Ureter (tissue), 1 donor: ENCODE measurements at places on chromosomes 4 and X.

- DNase-seq: no peak
These were observed 59.6 kb downstream of the DCX start for GRCh38 chrX:111352424-111352823.

DNA sequence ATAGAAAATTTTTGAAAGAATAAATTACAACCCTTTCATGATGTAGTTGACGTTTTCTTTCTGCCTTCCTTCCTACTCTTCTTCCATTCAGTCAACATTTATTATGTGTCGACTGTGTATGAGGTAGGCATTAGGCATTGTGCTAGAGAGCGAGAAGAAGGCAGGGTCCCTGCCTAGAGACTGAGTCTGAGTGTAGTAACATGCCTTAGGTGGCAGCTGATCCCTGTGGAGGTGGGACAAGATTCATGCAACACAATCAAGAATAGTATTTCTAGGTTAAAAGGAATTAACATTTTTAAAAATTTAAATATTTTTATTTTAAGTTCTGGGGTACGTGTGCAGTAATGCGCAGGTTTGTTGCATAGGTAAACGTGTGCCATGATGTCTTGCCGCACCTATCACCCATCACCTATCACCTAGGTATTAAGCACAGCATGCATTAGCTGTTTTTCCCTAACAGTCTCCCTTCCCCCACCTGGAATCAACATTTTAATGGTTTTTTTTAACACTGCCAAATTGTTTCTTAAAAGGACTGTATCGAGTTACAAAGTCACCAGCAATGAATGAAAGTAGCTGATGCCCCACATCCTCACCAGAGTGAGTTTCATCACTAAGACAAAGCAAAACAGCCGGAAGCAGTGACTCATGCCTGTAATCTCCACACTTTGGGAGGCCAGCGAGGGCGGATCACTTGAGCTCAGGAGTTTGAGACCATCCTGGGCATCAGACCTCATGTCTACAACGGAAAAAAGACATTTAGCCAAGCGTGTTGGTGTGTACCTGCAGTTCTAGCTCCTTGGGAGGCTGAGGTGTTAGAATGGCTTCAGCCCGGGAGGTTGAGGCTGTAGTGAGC is 84.0 kb downstream of the WWC2 start:
- no peak for DNase-seq

DNA sequence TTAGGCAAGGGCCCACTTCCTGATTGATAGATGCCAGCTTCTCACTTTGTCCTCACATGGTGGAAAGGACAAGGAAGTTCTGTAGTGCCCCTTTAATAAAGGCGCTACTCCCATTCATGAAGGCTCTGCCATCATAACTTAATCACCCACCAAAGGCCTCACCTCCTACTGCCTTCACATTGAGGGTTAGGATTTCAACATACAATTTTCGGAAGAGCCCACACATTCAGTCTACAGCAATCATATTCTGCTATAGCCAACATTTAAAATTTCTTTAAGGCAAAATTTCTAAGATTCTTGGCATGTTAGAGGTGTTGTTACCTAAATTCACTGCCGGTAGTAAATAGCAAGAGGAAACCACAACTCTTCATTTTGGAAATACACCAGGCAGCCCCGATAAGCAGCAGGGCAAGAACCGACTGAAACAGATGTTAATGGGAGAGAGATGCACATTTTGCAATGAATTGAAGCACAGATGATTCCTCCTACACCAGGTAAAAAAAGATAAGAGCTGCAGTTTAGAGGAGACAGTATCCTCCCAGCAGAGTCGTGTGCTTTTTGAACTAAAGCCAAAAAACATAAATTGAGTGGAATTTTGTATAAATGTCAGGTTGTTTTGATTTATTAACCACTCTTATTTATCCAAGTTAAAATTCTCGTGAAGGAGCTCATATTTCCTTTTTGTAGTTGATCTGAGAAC is 594.9 kb downstream of the KCTD8 start:
- no peak for DNase-seq

DNA sequence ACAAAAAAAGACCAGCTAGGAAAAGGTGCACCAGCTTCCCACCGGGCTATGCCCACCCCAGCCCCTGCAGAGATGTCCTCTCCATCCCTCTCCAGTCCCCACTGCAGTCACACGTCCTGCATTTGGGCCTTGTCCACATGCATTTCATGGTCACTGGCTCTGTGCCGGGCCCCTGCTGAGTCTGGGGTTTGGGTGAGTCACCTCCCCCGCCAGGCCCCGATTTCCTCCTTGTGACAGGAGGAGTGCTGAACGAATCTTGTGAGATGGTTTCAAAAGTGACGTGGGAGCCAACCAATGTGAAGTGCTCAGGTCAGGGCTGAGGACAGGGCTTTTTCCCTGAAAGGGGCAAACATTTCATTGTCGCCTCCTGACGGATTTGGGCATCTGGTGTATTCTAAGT is 7.1 kb downstream of the CPZ start:
- DNase-seq: no peak

DNA sequence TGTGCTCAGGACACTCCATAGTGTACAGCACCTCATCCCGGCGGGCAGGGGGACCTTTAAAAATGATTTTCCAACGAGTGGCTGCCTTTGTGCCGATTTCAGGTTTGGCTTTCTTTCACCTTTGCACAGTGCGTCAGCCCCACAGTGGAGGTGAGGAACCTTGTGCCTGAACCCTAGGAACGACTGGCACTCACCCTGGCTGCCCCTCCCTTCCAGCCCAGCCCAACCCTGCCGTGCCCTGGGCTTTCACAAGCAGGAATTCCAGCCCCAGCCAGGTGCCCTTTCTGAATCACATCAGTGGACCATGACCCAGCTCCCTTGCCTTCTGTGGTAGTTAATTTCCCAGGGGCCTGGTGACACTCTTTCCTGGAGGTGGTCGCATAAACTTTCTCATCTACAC is 1.3 kb downstream of the TMEM164 start:
- DNase-seq: no peak

GRCh38 chr4:169791527-169792156 is 33.9 kb upstream of the HPF1 start:
- DNase-seq: peak; percentile 49

GRCh38 chr4:129113919-129114318 is 18.0 kb downstream of the C4orf33 start:
- DNase-seq: no peak

DNA sequence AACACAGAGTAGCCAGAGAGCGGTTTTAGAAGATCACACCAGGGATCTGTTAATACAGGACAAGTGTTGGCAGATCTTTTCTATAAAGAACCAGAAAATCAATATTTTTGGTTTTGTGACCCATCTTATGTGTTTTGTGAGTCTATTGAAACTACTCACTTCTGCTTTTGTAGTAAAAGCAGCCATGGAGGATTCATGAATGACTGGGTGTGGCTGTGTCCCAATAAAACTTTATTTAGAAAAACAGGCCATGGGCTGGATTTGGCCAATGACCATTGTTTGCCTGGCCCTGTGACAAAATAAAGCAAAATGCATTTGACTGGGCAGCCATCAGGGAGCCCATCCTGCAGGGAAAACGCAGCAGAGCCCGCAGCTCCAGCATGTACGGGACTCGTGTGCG is 99.9 kb upstream of the ADRA2C start:
- DNase-seq: no peak

DNA sequence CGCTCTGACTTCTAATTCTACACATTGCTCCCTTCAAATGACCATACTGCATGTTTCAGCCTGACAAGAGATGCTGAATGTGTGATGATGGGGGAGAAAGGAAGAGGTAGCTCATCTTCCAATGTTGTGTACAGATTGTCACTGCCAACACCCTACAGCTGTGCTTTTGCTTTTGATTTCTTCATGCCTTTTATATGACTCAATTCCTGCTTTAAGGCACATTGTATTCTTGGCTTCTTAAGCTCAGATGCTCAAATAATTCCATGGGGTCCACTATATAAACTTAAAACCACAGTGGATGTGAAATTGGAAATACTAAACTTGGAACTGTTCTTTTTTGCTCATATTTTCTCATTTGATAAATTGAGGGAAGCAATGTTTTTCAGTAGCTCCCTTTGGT is 183.2 kb upstream of the WDFY3 start:
- no peak for DNase-seq

- DNase-seq: no peak
These were observed 144.1 kb upstream of the GIMD1 start for GRCh38 chr4:106512706-106513105.

DNA sequence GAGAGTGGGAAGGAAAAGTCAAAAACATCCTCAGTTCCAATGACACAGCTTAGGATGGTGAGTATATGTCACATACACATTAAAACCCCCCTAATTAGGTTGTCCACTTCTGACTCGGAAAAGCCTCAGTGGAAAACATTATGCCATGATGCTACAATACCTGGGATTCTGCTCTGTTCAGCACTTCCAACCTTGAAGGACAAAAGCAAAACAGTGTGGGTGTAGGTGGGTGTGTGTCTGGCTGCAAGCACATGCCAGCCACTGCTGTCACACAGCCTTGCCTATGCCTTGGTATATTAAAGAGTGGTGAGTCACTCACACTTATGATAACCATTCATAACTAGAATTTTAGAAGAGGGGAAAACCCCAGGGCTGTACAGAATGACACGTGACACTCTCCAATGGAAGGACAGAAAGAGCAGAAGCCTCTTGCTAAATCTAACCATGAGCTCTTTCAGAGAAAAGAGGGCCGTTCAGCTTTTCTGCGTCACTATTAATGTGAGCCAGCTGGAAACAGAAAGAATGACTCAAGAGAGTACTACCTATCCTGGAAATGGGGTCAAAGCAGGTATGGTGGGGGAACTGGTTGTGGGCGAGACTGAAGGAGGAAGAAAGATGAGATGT is 159.6 kb downstream of the TET2 start:
- no peak for DNase-seq

DNA sequence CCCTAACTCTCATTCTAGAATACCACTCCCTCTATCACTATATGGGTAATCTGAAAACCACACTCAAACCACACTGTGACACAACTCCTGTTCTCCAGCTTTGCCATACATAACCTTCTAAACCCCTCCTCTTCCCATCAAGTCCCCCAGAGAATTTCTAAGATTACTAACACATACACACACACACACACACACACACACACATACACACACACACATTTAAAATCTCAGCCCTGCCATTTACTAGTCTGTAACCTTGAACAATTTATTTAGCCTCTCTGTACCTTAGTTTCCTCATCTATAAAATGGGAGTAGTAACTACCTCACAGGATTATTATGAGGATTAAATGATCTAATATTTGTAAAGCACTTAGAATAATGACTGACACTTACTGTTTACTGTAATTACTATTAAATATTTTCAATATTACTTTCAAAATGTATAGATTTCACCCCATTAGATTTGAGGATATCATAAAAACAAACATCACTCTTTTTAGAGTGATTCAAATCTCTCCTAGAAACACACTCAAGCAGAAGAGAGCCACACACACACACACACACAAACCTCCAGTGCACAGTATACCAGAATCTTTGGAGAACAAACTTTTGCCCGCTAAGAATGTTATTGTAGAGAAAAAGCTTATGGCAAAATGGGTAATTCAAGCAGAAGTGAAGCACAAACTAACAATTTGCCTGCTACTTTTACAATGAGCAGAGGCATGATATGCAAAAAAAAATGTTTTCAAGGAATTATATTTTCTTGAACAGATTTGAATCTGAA is 3.8 kb downstream of the ANKRD50 start:
- no peak for DNase-seq

DNA sequence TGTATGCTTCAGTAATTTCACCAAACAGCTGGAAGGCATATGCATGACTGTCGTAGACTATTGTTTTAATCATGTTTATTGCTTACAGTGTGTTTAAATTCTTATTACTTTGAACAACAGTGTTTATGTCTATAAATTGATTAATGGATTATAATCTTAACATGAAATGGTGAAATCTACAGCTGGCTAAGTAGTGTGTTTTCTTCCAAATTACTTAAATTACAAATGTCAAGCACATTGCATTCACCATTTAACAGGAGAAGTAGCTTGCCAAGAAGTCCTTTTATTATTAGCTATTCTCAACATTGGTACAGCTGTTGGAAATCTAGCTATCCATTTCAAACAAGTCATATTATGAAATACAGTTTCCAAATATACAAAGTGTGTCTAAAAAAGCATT is 849.3 kb upstream of the PCDH10 start:
- DNase-seq: no peak

DNA sequence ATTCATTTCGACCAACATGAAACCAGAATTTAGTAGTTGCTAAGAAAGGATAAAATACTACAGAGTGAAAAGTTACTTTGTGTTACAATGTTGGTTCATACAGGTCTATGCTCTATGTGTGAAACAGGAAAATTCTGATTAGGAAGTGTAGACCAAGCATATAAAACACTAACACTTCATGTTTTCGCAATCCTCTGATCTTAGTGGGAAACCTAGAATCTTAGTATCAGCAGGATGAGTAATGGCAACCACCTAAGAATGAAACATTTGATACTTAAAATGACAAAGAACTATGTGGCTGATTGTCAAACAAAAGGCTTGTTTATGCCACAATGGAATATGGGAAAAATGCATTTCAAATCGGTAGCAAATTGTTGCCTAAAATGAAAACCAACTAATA is 116.1 kb downstream of the AMMECR1 start:
- no peak for DNase-seq

DNA sequence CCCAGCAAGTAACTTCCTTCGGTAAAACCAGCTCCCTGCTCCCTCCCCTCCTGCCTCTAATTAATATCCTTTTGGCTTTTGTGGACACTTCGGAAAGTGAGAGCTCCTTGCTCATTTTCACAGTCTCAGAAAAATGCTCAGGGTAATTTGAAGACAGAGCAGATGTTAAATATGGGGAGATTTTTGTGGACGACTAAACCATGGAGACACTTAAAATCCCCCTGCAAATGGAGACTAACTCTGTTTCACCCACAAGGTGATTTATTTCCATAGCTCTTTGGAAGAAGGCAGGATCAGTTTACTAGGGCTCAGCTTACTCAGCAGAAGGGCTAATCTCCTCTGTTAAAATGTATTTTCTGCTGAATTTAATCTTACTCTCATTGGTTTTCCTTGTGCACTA is 12.2 kb upstream of the AMOT start:
- no peak for DNase-seq

DNA sequence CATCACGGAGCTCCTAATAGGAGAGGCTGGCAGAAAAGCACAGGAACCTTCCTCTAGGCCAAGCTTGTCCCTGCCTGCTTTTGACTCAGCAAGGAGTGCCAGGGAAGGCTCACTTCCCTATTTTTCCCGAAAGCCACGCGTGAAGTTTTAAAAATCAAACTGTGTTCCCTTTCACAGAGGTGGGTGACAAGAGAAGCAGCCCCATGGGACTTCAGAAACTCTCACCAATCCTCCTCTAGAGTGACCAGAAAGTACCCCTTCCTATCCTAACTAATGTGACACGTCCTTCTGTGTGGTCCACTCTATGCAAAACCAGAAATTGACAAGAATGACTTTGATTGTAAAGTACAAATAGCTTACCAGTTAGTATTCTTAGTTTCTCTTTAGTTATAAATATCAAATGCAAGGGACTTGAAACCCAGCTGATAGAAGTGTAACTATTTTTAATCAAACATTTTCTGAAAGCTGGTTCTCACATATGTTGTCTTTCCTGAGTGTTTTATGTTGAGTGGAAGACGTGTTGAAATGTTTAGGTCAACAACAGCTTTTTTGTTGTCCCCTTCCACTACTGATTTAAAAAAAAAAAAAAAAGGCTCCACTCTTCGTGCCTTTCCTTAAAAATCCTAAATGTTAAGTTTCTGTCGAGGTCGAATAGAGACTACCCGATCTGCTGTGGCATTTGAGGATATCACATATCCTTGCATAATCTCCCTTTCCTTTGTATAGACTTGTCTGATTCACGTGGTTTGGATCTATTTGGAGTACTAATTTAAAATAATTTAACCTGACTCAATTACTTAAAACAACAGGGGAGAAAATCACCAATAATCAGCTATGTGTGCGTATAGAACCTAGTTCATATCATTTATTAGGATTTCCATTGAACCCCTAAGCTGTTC is 42.1 kb downstream of the NFKB1 start:
- DNase-seq: no peak

GRCh38 chr4:97643179-97643578 is 500.1 kb downstream of the STPG2 start:
- no peak for DNase-seq
